Stimulated activated CD4-positive, alpha-beta T cell treated with anti-CD3 and anti-CD28 coated beads, Interleukin-15, amount 100 ng/mL, for 48 hours (primary cell): ENCODE measurements at places on chromosomes 3 and 15.

DNA sequence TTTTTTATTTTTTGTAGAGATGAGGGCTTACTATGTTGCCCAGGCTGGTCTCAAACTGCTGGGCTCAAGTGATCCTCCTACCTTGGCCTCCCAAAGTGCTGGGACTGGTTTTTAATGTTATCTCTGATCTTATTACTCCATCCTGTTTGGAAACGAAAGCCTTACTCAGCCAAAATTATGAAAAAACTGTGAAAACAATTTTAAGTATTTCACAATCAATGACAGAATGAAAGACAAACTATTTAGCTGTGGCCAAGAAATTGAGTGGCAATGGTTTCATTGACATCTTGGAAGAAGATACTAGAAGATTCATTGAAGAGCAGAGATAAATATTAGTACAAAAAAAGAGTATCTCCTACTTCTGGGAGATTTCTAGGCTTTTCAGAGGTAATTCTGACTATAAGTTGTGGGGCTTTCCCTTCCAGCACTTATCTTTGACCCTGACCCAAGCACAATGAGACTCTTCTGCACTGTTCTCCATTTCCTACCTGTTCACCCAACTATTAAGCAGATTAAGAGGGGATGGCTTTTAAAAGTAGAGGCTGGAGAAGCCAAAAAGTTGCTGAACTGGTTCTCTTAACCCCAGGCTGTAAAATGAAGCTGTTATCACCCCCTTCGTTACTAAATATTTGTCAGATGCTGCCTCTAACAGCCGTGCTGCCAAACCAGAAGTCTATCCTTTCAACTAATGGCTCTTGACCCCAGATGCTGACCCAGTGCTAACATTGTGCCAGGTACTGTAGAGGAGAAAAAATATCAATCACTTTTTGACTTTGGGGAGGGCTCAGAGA is 14.2 kb upstream of the SLC25A36 start:
- no peak for DNase-seq

DNA sequence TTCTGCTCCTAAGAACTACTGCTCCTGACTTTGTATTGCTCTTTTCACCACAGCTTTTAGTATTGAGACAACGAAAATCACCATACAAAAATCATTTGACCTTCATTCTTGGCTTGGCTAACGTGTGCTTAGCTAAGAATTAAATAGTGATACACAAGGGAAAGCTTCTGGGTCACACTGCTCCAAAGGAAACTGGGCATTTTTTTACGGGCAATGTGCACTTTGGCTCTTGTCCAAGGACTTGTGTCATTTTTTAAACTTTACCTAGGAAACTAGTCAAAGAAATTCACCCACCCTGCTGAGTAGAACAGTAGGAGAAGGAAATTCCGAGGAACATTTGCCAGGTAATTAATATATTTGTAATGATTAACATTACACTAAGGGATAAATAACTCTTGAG is 19.8 kb downstream of the WDR72 start:
- no peak for DNase-seq

- DNase-seq, result no peak
Observed at GRCh38 chr15:87755226-87755625, 501.3 kb downstream of the NTRK3 start.

DNA sequence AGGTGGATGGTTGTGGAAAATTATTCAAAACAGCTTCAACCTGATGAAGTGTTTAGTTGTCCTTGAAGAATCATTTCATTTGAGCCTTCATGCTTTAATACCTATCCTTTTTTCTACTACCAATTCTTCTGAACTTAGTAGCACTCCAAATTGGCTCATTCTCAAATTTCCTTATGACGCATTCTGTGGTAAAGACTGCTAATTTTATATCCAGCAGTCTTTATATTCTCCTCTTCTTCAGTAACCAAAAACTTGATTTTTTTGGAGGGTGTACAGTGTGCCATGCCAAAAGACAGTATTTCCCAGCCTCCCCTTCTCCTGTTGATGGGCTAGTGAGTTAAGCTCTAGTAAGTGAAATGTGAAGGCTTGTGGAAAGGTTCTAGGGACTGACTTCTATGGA is 25.2 kb downstream of the CGNL1 start:
- no peak for DNase-seq

DNA sequence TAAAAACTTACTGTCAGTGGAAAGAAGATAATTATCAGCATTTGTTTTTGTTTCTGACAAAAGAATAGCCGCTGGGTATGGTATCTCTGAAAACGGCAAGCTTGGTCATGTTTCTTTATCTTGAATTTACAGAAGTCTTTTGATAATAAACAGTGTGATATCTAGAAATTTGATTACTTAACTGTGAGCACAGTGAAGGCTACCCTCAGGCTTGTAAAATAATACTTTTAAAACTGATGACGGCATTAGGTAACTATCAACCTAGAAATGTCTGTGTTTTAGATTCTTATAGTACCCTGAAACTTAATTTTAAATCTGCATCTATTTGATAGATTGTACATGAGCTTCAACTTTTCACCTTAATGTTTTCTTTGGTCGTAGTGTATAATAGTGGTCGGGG is 43.4 kb downstream of the NSUN3 start:
- no peak for DNase-seq

DNA sequence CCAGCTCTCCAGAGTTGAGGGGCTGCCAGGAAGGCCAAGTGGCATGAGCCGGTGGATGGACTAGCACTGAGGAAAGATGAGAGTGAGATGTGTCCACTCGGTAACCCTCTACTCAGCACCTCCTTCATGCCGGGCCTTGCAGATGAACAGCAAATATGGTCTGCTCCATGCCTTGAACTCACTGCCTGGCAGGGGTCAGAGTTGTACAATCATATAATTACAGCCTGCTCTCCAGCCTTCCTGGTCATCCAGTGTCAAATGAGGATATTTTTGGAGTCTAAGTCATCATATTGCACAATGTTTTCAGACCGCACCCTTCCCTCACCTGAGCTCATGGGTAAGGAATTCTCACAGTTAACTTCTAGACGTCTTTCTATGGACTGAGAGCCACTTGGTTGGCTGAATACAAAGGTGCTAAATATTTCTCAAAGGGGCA is 4.9 kb downstream of the MGLL start:
- no peak for DNase-seq

- no peak for DNase-seq
Observed at GRCh38 chr3:139113231-139113992, 68.7 kb upstream of the PRR23C start.

- DNase-seq, result no peak
Observed at GRCh38 chr3:100335434-100335833, 877 bp downstream of the NIT2 start.

DNA sequence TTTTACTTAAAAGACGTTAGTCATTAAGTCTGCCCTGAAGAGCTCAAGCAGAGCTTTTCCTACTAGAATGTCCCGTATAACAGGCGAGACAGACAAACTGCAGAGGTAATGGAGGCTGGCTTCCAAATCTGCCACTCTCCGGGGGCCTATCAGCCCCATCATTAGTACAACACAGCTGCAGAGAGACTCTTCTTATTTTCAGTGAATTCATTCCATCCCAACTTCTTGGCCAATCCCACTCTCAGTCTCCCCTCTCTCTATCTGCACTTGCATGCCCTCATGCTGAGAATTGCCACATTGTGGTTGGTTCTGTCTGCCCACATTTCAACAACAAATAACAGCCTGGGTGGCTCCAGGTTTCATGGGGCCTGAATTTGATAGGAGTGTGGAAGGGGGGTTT is 412.7 kb downstream of the ERC2 start:
- no peak for DNase-seq

GRCh38 chr3:42892169-42892568 is 13.8 kb upstream of the ZNF662 start:
- no peak for DNase-seq

DNA sequence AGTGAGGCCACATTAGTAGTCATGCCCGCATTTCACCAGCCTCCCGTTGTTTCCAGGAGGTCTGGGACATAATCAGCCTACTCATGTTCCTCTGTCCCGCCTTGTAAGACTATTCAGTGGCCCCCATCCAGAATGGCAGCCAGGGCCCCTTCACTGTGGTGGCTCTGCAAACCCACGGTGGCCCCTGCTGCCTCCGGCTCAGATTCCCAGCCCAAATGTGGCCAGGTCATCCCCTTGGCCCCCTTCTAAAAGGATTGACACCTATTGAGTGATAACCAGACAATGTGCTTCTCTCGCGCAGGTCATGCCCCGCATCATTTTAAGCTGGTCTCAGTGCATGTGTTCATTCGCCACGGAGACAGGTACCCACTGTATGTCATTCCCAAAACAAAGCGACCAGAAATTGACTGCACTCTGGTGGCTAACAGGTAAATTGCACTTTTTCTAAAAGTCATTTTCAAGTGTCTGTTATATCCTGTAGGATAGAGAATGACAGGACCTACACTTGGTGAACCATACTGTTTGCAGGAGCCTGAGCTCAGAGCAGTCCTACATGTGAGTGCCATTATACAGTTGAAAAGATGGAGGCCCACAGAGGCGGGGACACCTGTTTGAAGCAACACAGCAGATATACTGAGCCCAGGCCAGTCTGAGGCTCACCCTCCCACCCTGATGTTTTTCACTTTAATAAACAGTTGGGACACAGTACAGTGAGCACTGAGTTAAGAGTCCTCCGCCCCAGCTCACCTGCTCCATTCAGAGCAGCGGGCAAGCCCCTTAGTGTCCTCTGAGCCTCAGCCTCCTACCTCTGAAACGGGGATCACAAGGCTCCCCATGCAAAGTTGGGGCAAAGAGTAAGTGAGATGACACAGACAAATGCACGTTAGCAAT is 47.7 kb downstream of the PXYLP1 start:
- DNase-seq, result no peak

DNA sequence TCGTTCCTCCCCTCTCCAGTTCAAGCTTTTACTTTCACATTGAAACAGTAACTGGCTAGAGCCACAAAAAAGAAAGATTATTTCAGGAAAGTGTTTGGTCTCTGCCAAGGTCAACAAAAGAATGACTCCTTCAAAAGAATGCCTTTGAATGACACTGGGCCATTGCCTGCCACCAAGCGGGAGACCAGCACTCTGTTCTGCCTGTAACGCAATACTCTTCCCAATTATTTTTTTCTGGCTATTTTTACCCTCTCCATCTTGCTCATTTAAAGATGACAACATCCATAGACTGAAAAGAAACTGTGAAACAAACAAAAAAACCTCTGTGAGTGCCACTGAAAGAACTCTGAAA is 37.3 kb downstream of the EHHADH start:
- no peak for DNase-seq

GRCh38 chr3:194640829-194641228 is 7.6 kb upstream of the TMEM44 start:
- no peak for DNase-seq

DNA sequence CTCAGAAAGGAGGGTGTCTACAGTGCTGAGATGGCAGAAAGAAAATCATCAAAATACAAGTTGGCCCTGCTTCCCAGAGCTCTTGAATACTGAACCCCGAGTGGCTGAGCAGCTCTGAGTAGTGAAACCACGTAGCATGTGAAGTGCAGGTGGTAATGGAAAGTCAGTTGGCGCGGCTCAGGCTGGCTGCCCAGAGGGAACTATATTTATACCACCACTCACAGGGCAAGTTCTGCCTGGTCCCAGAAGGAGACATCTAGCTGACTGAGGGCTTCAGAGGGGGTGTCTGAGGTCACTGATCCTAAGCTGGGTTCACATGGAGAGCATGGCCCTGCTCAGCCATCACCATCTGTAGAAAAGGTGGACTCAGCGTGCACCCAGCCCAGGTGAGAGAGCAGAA is 129.6 kb upstream of the AGBL1 start:
- no peak for DNase-seq

DNA sequence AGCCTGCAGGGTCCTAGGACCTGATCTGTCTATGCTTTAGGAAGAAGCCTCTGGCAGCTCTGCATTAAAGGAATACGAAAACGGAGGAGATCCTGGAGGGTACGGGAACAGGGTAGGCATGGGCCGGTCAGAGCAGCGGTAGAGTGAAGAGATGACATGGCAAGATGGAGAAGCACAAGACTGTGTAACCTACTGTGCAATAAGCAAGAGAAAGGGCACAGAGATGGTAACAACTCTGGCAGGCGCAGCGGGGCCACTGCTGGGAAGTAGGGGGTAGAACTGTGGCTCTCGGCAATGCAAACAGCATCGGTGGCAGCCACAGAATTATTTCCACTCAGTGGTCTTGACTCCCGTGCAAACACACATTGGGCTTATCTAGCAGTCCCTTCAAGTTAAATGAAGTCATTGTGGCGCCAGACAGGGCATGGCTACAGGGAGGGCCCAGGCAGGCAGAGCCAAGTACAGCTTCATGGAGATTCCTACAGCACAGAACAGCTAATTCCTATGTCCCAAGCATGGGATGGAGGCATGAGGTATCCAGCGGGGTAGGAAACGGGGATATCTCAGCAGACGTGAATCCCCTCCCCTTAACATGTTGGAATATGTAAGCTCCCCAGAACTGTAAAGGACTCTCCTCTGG is 28.8 kb downstream of the WHAMM start:
- no peak for DNase-seq

DNA sequence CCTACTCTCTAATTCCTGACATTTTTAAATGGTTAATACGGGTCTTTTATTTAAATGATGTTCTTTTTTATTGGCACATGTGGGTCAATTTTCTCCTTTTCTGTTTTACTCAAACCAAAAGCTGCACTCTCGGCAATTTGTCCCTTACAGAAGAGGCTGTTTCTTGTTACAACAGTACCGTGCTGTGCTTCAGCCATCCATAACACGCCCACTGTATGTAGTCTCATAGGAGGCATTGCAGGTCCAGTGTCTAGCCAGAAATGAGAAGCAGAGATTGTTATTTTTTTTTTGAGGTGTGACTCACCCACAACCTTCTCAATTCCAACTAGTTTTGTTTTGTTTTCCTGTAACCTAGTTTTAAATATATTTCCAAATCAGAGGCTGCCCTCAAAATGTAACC is 164.6 kb downstream of the GMNC start:
- no peak for DNase-seq

DNA sequence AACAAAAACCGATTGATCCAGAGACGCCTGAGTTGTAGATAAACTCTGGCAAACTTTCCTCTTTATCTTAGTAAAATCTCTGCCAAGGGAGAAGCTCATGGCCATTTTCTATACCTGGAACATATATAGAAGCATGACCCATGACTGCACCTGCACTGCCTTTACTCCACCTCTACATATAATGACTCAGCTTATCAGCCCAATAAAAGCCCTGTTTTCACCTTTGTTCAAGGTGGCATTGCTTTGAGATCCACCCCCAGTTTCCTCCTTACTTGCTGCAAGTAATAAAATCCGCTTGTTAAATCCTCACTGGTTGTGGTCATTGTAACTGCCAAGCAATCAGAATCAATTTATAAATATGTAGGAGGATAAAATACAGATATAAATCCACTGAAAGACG is 1280.4 kb downstream of the NSUN3 start:
- no peak for DNase-seq
